Fibroblast of villous mesenchyme (primary cell): ENCODE measurements at places on chromosomes 4 and X. TPM values are rescaled to one million over a fixed set of nuclear protein-coding genes. Genes with fewer than 3 reads are reported as not detected.

DNA sequence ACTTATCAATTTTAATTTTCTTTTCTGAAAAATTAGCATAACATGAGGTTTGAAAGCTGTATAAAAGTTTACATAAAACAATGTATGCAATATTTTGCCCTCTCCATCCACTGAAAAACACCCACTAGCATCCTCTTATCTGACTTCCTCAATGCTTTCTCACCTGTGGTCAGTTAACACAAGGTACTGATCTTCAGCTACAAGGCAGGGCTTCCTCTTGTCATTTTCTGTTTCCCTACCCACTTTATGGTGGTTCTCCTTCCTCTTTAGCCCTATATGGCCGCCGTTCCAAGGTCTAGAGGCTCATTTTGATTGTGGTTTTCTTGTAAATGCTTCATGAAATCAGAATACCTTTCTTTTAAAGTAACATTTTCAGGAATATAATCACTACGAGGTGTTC is 618.6 kb upstream of the CPEB2 start:
- DNase-seq = no peak

WDR17 gene
- total RNA-seq = 0.64 and 0.86 TPM in 2 replicates

AADAT gene
- total RNA-seq = 3.9 TPM in 2 replicates

GCNA gene
- total RNA-seq = 1.6 and 2.6 TPM in 2 replicates

ALAS2 gene
- total RNA-seq = not detected in 2 replicates

DNA sequence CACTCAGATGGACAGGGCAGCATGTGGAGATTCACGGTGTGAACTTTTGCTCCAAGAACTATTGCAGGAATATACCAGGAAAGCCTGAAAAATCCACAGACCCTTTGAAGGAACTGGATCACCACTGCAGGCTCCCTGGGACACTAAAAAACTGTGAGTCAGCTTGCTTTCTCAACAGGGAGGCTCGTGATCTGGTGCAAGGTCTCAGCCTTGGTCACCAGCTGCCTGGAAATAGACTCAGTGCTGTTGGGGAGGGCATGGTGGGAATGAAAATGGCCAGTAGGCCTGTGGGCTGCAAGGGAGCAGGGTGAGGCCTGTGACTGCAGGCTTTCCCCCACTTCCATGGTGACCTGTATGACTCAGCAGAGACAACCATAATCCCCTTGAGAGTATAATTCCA is 426.4 kb upstream of the RPS6KA3 start:
- peak; percentile 47 for DNase-seq

- peak; percentile 30 for DNase-seq
Measured at GRCh38 chr4:181569553-181569952, 673.6 kb upstream of the TENM3 start.

- DNase-seq = no peak
Measured at GRCh38 chr4:79257953-79258613, 67.8 kb downstream of the NAA11 start.
